GDM1 (cell line): ENCODE measurements at places on chromosomes 12 and 14.

GRCh38 chr12:100279607-100280244 is 12.7 kb downstream of the SCYL2 start:
- no peak for DNase-seq

DNA sequence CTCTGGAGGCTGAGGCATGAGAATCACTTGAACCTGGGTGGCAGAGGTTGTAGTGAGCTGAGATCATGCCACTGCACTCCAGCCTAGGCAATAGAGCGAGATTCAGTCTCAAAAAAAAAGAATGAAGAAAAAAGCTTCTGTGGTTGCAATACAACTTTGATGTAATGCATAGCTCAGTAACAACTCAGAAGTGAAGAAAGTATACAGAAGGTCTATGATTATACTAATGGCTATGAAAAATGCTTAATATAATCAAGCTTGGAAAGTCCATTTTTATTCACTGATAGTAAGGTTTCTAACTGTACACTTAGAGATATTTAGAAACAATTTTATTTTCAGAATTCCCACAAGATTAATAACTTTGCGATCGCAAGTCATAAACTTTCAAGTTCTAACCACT is 88.2 kb upstream of the FRMD6 start:
- no peak for DNase-seq

DNA sequence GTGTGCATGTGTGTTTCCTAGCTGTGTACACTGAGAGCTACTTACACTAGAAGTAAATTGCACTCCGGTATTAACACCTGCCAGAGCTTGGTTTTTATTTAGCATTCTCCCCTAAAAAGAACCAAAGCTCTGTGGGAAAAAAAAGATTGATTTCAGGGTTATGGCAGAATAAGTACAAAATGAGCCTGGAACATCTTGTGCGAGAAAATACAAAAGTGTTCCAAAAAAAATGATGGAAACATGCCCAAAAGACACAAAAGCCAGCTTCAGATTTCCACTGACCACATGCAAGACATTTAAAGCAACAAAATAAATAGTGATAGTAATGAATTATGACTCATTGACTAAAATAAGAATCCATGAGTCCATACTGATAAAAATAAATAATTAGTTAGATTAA is 188.3 kb downstream of the GXYLT1 start:
- DNase-seq: no peak

DNA sequence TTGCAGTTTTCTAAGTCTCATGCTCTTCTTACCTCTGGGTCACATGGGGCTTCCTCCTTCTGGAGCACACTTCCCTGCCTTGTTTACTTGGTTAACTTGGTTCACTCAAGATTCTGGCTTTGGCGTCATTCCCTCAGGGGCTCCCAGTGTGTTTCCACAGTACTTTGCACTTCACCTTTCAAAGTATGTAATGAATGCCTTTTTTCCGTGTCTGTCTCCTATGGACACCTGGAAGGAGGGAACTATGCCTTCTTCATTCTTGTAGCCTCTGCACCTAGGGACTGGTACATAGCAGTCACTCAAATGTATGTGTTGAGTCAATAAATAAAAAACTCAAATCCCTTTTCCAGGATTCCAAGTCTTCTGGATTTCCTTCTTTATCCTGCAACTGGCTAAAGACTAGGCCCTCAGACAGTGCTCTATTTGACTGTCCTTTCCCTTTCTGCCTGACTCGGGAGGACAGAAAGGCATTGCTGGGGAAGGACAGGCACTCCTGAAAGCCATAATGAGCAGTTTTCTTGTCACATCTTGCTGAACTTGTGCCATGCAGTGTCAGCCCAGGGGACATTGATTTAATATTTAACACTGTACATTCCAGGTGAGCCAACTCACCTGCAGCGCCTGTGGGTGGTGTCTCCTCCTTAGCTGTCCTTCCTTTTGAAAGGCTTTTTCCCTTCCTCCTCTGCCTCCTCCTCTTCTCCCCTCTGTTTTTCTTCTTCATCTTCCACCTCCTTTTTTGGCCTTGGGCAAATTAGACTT is 12.8 kb downstream of the MYRFL start:
- no peak for DNase-seq

- DNase-seq: no peak
Measured at GRCh38 chr12:58034311-58034710, 92.9 kb downstream of the ATP23 start.

GRCh38 chr14:22524784-22525161 is 64.3 kb downstream of the DAD1 start:
- DNase-seq: no peak
